Neural progenitor cell (in vitro differentiated cells): ENCODE measurements at places on chromosomes 5 and 9. TPM values are rescaled to one million over a fixed set of nuclear protein-coding genes. Genes with fewer than 3 reads are reported as not detected.
A peak's percentile ranks its signal among the peaks of the same experiment; 100 is the strongest.

The TRIP13 gene
- total RNA-seq: 32.3 and 32.6 TPM in 2 replicates

The CSF2 gene
- not detected in 2 replicates for total RNA-seq

The SCGB3A2 gene
- total RNA-seq: not detected in 2 replicates

DNA sequence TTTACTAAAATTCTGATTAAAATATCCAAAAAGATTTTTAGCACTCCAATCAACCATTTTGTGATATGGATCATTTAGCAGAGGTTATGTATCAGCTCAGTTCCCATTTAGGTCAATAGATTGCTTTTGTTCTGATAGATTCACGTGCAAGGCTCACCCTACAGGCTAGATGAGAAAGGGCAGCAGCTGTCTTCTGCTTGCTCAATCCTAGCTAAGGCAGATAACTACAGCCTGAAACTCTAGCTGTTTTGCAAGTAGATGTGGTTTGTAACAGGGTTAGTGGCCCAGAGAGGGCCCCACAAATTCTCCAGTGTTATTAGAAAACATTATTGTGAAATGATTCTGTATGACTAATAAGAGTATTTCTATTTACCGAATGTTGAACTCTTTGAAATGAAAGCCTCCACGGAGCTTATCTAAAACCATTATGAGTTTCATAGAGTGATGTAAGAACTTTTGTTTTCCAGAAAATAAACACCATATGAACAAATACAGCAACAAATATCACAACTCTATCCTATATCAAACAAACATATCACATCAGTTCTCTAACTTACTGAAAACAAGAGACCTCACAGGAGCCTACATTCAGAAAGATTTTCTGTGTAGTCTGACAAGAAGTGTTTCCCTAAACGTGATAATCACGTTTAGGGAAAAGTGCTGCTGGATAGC is 841.9 kb upstream of the ACO1 start:
- peaks cover 4% of the 10 kb centered on the region for H3K4me1 ChIP-seq
- H3K27ac ChIP-seq: no peak overlapping the region
- no peaks in the 10 kb centered on the region for H3K27me3 ChIP-seq
- DNase-seq: peak; percentile 38

DNA sequence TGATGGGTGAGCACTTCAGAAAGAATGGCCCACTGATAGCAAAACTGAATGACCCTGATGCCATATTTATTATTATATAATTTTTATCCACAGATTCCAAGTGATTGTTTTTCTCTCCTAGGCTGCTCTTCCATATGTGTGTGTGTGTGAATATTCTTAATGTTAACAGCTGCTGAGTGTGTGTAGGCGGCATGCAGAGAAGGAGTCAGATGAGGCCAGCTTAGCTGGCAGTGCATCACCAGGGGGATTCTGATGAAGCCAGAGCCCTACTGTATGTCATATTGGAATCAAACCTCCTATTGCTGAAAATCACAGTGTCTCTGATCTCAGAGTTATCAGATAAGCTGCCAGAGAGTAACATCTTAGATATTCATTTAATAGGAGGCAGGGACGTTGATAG is 177.1 kb downstream of the DMAC1 start:
- peaks cover 15% of the 10 kb centered on the region for H3K4me1 ChIP-seq
- no peak overlapping the region for H3K4me3 ChIP-seq
- no peak overlapping the region for H3K27ac ChIP-seq
- H3K27me3 ChIP-seq: no peaks in the 10 kb centered on the region
- H3K36me3 ChIP-seq: no peaks in the 10 kb centered on the region

DNA sequence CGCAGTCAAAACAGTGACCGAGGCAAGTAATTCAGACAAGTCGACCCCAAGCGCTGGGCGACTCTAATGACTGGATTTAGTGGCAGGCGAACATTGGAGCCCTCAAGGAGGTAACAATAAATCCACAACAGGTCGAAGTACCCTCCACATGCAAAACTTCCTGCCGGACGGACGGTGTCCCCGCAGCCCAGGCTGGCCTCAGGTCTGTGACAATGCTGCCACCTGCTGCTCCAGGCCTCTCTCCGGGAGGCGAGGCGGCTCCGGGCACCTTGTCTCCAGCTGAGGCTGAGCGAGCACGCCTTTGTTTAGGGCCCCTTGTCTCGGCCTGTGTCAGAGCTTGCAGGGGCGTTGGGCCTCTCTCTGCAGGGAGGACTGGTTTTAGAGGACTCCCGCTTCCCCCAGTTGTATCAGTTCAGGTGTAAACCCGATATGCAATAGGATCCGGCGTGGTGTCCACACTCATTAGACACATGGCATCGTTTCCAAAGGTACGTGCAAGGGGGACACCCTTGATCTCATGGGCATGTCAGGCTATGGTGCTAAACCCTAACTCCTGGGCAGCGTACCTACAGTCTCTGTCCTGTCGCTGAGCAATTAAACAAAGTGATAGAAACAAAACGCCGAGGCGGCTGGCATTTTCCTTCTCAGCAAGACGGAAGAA is 628.0 kb upstream of the ADAMTS16 start:
- H3K36me3 ChIP-seq: no peaks in the 10 kb centered on the region
- H3K4me1 ChIP-seq: peaks cover 26% of the 10 kb centered on the region
- H3K4me3 ChIP-seq: no peak overlapping the region
- H3K27me3 ChIP-seq: no peaks in the 10 kb centered on the region
- peak; percentile 71 for DNase-seq

DNA sequence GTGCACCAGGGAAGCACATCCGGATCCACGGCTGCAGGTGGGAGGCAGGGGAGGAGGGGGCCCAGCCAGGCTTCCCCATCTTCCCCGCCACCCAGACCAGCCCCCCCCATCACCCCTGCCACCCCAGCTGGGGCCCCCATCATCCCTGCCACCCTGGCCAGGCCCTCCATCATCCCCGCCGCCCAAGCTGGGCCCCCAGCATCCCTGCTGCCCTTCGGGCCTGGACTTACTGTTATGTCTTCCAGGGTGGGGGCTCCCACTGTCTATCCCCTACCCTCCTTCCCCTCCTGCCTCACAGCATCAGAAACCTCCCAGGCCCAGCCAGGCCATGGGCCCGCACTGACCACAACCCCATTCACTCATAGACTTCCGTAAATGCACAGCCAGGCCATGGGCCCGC is 27.5 kb downstream of the SLC6A18 start:
- no peak overlapping the region for H3K4me3 ChIP-seq
- no peak for DNase-seq
- H3K4me1 ChIP-seq: no peaks in the 10 kb centered on the region
- H3K27ac ChIP-seq: no peak overlapping the region
